ENCODE measurements at places on chromosomes 3 and 15.

DNA sequence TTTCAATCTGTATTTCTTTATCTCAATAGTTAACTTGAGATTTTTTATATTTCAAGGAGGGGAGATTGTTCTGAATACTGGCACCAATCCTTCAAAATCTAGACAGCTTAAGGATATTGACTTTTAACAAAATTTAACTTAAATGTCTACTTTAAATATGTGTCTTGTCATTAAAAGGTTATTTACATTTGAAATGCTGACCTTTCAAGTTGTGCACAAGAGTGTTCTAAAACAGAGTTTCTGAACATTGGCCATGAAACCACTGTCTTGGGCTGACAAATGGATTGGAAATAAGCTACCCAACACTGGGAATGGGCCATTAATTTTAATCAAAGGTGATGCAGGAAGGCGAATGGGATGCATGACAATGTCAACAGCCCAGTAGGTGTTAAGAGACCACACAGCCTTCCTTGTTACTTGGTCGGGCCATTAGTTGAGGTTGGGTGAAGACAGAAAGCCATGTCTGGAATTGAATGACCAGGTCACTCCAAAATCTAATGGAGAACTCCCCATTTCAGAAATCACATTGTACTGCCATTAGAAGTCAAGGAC lies 128.5 kb downstream of the CDIN1 start:
- no peak for DNase-seq

- DNase-seq = no peak
These were observed 34.7 kb downstream of the FNDC3B start for GRCh38 chr3:172074032-172074431.

GRCh38 chr3:138477801-138478200 lies 43.4 kb downstream of the ESYT3 start:
- no peak for DNase-seq

- DNase-seq = no peak
These were observed 85.1 kb downstream of the DUT start for GRCh38 chr15:48416301-48416700.

- no peak for DNase-seq
These were observed 15.9 kb downstream of the IL17RB start for GRCh38 chr3:53862241-53862640.

DNA sequence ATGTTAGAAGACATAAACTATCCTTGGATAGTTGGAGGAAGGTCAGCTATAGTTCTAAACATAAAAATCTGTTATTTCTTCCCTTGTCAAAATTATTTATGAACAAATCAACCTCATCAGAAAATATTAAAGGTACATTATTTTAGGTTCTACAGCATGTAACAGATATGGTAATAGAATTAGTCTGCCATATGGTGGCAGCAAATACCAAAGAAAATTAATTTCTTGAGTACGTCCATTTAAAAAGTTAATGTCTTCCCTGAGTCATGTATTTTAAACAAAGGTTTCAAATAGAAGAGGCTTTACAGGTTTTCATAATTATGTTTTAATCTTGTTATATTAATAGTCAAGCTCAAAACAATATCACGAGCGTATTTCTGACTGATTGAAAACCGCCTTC lies 17.9 kb upstream of the ANKRD28 start:
- peak; percentile 80 for DNase-seq

DNA sequence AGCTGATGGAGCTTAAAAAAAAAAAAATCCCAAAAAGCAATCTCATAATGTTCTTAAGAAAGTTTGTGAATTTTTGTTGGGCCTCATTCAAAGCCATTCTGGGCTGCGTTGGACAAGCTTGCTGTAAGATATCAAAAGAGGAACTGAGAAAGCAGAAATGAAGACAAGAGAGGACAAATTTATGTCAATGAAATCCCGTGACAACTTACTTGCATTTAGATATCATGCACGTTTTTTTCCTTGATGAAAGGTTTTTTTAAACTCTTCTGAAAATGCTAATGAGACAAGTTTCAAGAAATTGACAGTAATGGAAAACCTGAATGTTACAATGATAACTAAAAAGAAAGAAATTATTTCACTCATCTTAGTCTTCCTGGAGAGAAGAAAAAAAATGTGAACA lies 662.9 kb downstream of the SQOR start:
- no peak for DNase-seq

GRCh38 chr15:40831861-40832260 lies 3.4 kb upstream of the PPP1R14D start:
- DNase-seq = no peak

DNA sequence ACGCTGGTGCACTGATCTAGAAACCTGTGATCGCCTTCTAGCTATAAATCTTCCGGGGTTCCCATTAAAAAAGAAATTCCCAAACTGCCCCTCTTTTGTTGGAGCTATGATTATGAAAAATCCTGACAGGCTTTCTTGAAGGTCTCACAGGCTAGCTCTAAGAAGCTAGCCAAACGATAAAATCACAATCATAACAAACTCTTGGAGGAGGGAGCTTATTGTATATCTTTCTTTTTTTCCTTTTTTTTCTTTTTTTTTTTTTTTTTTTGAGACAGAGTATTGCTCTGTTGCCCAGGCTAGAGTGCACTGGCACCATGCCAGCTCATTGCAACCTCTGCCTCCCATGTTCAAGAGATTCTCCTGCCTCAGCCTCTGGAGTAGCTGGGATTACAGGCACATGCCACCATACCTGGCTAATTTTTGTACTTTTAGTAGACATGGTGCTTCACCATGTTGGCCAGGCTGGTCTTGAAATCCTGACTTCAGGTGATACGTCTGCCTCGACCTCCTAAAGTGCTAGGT lies 72.0 kb downstream of the MYO1E start:
- DNase-seq = no peak

DNA sequence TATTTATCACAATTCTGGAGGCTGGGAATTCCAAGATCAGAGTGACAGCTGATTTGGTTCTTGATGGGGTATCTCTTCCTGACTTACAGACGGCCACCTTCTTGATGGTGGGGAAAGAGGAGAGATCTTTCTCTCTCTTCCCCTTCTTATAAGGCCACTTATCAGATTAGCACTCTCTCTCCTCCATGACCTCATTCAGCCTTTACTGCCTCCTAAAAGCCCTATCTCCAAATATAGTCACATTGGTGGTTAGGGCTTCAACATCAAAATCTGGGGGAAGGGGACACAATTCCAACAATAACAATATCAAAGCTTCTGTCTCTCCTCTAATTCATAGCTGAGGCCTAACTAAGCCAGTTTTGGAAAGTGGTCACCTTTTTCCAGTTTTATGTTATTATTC lies 91.7 kb upstream of the MBNL1 start:
- no peak for DNase-seq

DNA sequence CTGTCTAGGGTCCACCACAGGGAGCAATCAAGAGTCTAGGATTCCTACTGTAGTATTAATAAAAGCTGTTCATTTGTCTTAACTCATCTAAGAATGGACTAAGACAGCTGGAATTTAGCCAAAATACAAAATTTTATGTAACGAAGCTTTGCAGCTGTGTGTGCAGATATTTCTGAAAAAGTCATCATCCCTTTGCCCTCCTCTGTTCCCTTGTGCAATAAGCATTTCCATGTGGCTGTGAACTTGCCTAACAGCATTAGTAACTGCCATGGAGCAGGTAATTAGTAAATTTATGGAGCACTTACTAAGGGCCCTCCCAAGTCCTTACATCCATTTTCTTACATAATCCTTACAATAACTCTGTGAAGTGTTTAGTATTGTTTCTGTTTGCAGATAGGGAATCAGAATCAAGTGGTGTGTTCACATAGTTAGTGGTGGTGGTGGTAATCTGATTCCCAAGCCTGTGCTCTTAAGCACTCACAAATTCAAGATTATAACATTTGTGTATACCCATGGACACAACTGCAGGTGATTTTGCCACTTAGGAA lies 114.5 kb downstream of the RARB start:
- DNase-seq = no peak

DNA sequence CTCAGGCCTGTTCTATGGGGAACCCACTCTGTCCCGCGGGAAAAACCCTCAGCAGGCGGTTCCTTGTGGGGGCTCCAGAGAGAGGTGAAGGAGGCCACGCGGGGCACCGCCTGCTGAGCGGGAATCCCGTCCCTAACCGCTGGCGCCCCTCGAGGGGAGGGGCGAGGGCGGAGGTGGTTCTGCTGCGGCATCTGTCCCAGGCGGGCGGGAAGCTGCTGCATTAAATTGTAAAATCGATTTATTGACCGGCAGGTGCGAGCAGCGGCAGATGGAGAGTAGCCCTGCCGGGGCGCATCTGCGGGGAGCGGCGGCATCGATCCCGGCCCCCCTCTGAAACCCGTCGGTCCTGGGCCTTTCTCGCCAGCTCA lies 3.7 kb upstream of the DLL4 start:
- no peak for DNase-seq

Measured in hematopoietic multipotent progenitor cell treated with erythropoietin and hydrocortisone succinate and interleukin-3 and kit ligand, for 8 days (in vitro differentiated cells).